ENCODE measurements at places on chromosomes 5 and 9.

GRCh38 chr9:74645007-74645639 is 148.0 kb downstream of the RORB start:
- no peak for DNase-seq

DNA sequence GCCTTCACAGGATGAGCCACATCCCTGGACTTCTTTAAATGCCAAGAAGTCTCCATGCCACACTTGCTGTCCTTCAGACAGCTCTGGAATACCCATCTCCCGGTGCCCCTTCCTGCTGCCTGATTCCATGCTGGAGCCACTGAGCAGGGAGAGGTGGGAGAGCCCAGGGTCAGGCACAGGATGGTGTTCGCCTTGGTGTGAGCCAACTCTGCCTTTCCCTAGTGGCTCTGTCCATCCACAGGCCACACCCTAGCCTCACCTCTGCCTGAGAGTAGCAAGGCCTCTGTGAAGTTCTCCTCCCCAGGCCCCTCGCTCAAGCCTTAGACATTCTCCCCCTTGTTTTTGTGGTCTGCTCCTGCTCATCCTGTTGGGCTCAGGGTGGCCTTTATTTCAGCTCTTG is 54.2 kb upstream of the ANGPTL2 start:
- no peak for DNase-seq

- DNase-seq: no peak
Measured at GRCh38 chr5:57889558-57889957, 406.9 kb upstream of the ACTBL2 start.

DNA sequence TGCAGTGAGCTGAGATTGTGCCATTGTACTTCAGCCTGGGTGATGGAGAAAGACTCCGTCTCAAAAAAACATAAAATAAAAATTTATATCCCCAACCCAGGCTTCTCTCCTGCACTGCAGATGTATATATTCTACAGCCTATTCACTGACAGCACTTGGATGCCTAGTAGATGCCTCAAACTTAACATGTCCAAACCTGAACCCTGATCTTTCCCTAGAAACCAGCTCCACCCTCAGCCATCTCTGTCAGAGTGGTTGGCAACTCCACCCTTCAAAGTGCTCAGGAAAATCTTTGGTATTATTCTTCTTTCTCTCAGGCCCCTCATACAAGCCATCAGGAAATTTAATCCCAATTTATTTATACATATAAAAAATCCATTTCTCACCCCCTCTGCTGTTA is 36.9 kb upstream of the TXN start:
- no peak for DNase-seq

- DNase-seq: no peak
Measured at GRCh38 chr9:7223981-7224380, 466.2 kb downstream of the KDM4C start.

GRCh38 chr9:69564557-69564956 is 107.6 kb downstream of the APBA1 start:
- DNase-seq: no peak

- no peak for DNase-seq
Measured at GRCh38 chr9:132591244-132591643, 8.8 kb downstream of the BARHL1 start.

- no peak for DNase-seq
Measured at GRCh38 chr5:72451741-72452505, 55.3 kb downstream of the ZNF366 start.

GRCh38 chr9:129517006-129517405 is 103.9 kb downstream of the C9orf50 start:
- no peak for DNase-seq

DNA sequence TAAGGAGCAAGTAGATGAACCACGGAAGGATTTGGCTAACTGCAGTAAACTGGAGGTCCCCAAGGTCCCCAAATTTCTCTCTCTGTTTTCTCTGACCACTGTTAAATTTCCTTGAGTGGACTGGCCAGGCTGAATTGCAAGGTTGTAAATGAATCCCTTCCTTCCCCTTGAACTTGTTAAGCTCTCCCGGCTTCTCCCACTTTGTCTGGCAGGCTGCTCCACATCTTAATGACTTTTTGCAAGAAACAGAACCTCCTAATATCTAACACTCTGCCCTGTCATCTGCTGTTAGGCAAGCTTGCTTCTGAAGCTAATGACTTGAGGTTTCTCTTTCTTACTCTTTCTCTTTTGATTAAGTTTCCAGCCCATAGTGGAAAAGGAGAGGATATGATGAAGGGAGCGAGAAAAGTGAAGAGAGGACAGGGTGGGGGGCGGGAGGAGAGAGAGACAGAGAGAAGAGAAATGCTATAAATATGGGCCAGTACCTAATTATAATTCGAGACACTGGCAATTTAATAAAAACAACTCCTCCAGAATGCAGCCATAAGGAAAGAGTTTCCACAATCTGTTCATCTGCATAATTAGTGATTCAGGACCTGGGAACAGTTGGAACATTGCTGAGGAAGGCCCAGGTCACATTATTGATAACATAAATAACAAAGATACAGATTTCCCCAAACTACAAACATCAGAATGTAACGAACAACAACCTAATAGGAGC is 437.3 kb upstream of the MPDZ start:
- DNase-seq: no peak

GRCh38 chr5:178526773-178527457 is 63.3 kb downstream of the COL23A1 start:
- DNase-seq: no peak

DNA sequence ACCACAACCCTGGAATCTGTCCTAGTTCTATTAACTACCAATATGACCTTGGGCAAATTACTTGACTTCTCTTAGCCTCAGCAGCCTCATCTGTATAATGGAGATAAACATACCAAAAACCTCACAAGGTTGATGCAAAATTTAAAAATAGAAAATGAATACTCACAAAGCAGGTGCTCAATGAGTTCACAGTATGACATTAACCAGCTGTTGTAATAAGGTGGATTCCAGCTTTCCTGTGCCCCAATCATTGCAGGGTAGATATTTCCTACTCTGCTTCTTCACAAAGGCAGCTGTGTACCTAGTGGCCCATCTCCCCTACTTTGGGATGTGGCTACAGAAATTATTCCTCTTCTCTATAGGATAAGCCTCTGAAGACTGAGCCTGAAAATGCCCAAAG is 8.8 kb downstream of the HTR4 start:
- no peak for DNase-seq

- DNase-seq: no peak
Measured at GRCh38 chr5:174837919-174838902, 113.8 kb downstream of the MSX2 start.

- no peak for DNase-seq
Measured at GRCh38 chr5:154302161-154302560, 111.6 kb downstream of the GALNT10 start.

DNA sequence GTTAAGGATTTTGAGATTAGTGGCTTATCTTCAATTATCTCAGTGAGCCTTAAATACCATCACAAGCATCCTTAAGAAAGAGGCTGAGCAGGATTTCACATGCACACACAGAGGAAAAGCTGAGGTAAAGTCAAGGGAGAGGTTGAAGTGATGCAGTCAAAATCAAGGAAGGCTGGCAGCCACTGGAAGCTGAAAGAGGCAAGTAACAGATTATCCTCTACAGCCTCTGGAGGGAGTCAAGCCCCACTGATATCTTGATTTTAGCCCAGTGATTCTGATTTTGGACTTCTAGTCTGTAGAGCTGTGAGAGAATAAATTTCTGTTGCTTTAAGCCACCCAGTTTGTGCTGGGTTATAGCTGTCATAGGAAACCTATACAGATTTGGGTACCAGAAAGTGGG is 80.1 kb downstream of the ANKRD31 start:
- no peak for DNase-seq

DNA sequence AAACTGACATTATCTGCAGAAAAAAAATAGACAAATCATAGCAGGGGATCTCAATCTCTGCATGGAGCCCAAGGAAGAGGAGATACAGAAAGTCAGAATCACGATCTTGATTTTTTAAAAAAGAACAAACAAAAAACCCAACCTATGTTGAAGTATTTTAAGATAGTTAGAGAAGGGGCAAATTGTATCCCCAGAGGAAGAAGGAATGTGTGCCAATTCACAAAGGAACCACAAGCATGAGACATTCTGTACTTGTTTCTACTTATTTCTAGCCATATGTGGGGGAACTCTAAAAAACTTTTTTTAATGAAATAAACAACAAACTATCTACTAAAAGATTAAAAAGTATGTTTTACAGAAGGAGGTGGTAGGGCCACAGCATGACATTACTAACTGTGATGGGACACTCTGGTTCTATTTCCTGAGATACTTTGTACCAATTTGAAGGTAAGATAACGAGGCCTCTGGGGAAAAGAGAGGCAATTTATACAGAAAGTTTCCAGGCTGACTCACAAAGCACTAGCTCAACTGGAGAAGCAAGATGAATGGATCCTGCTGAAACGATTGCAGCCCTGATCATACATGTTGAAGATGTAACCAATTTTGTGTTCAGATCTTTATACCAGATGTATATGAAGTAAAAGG is 22.5 kb downstream of the RANBP3L start:
- no peak for DNase-seq
